GM12878 (cell line): ENCODE measurements at places on chromosomes 7 and 10. TPM values are rescaled to one million over a fixed set of nuclear protein-coding genes. Genes with fewer than 3 reads are reported as not detected.

GRCh38 chr10:80669485-80669884 lies 131.8 kb downstream of the SH2D4B start:
- no peak for DNase-seq
- no peaks in the 10 kb centered on the region for H3K36me3 ChIP-seq
- H3K4me1 ChIP-seq, result no peaks in the 10 kb centered on the region
- no peak overlapping the region for H3K4me3 ChIP-seq
- no peak overlapping the region for H3K27ac ChIP-seq

GRCh38 chr7:67900456-67900855 lies 903.8 kb downstream of the TYW1 start:
- no peak for DNase-seq
- no peaks in the 10 kb centered on the region for H3K4me1 ChIP-seq
- H3K27me3 ChIP-seq, result no peaks in the 10 kb centered on the region
- no peak overlapping the region for H3K27ac ChIP-seq
- no peak overlapping the region for H3K4me3 ChIP-seq

GRCh38 chr7:54802841-54803240 lies 43.8 kb upstream of the SEC61G start:
- DNase-seq, result no peak
- H3K36me3 ChIP-seq, result no peaks in the 10 kb centered on the region
- no peaks in the 10 kb centered on the region; the same call in none of the 2 replicates for H3K27me3 ChIP-seq
- no peaks in the 10 kb centered on the region for H3K4me1 ChIP-seq

LIPK gene
- total RNA-seq, result not detected in 2 replicates

- no peaks in the 10 kb centered on the region for H3K36me3 ChIP-seq
- no peaks in the 10 kb centered on the region for H3K27me3 ChIP-seq
- DNase-seq, result no peak
- H3K4me3 ChIP-seq, result no peak overlapping the region
Measured at GRCh38 chr10:131690805-131691239, 210.0 kb upstream of the PPP2R2D start.

CHST3 gene
- total RNA-seq, result 0.13 and 0.15 TPM in 2 replicates

DNA sequence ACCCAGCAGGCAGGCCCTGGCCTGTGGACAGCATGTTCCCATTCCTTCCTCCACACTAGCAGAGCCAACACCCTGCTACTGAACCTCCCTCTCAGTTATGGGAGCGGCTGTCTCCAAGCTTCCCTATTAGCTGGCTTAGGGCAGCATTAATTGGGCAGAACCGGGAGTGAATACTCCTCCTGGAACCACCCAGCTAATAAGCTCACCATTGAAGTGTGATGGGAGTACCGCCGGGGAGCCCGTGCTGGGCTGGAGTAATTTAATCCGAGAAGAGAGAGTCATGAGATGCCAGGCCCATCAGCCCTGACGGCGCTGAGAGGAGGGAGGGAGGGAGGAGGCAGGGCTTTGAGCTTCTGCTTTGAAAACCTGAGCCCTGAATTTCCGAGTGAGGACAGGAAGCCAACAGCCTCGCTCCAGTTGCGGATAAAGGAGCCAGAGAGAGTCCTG lies 31.8 kb upstream of the ELFN1 start:
- no peaks in the 10 kb centered on the region for H3K4me1 ChIP-seq
- no peaks in the 10 kb centered on the region for H3K27me3 ChIP-seq
- H3K27ac ChIP-seq, result no peak overlapping the region
- DNase-seq, result no peak

DNA sequence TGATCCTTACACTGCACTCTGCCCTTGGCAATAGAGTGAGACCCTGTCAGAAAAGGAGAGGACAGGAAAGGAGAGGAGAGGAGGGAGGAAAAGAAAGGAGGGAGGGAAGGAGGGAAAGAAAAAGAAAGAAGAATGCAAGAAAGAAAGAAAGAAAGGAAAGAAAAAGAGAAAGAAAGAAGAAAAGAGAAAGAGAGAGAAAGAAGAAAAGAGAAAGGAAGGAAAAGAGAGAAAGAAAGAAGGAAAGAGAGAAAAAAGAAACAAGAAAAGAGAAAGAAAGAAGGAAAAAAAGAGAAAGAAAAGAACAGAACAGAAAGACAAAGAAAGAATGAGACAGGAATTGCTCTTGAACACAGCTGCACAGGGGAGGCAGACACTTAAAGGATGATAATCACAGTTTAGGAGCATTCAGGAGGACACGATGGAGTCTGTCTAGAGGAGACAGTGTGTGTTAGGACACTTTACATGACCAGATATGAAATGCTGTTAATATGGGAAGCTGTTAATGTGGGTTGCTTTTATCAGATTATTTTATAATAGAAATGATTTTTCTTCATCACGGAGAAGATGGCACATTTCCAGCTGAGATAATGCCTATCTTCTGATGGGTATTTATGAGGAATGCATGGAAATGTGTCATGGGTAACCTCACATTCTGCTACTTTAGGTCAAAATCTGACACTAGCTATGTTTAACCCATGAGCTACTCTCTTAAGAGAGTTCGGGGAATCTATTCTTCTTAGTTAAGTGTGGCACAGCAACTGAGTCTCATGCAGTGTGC lies 160.5 kb downstream of the BAMBI start:
- no peak for DNase-seq
- H3K27ac ChIP-seq, result no peak overlapping the region
- H3K4me3 ChIP-seq, result no peak overlapping the region
- no peaks in the 10 kb centered on the region for H3K36me3 ChIP-seq
- H3K4me1 ChIP-seq, result no peaks in the 10 kb centered on the region

- DNase-seq, result no peak
- H3K36me3 ChIP-seq, result no peaks in the 10 kb centered on the region
- H3K4me3 ChIP-seq, result no peak overlapping the region
- no peaks in the 10 kb centered on the region for H3K27me3 ChIP-seq
- no peak overlapping the region for H3K27ac ChIP-seq
Measured at GRCh38 chr10:61356354-61356753, 96.8 kb downstream of the TMEM26 start.

DNA sequence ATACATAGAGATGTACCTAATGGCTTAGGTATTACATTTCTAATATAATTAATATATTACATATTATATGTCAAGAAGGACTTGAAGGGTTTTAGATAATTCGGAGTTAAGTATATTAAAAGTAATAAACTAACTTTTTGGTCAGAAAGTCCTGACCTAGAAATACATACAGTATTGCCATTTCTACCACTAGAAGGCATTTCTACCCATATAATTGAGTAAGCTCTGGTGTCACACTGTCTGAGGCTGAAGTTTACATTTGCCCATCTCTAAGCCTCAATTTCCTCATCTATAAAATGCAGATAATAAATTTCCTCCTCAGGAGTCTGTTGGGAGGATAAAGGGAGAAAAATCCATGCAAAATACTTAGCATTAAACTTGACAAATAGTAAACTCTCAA lies 7.1 kb downstream of the FKBP14 start:
- no peaks in the 10 kb centered on the region for H3K27me3 ChIP-seq
- no peak for DNase-seq
- no peak overlapping the region for H3K27ac ChIP-seq
- no peak overlapping the region for H3K4me3 ChIP-seq
- H3K4me1 ChIP-seq, result peaks cover 11% of the 10 kb centered on the region
- H3K36me3 ChIP-seq, result no peaks in the 10 kb centered on the region

GRCh38 chr7:132869166-132869861 lies 212.6 kb downstream of the CHCHD3 start:
- no peaks in the 10 kb centered on the region for H3K36me3 ChIP-seq
- H3K4me3 ChIP-seq, result no peak overlapping the region
- DNase-seq, result no peak
- H3K27me3 ChIP-seq, result no peaks in the 10 kb centered on the region
- peaks cover 17% of the 10 kb centered on the region; the same call in 1 of the 2 replicates for H3K4me1 ChIP-seq

DNA sequence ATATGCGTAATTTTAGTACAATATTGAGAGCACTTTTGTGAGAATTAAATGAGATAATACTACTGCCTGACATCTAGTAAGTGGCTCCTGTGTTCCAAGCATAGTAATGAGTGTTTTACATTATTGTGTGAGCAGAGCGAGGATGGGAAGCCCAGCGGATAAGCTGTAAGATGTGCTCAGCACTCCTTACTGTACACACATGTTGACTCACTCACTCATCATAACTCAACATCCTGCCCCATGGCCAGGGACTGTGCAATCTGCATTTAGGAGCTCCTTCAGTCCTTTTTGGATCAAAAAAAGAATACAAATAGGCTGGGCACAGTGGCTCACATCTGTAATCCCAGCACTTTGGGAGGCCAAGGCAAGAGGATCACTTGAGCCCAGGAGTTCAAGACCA lies 72.9 kb upstream of the NEBL start:
- DNase-seq, result no peak
- H3K27ac ChIP-seq, result peak overlapping the region; percentile 20; the same call in 1 of the 2 replicates
- H3K27me3 ChIP-seq, result no peaks in the 10 kb centered on the region
- no peaks in the 10 kb centered on the region for H3K36me3 ChIP-seq
- no peak overlapping the region for H3K4me3 ChIP-seq
- peaks cover 14% of the 10 kb centered on the region for H3K4me1 ChIP-seq

GRCh38 chr10:112959207-112959838 lies 9.3 kb downstream of the TCF7L2 start:
- no peaks in the 10 kb centered on the region for H3K27me3 ChIP-seq
- DNase-seq, result no peak
- H3K4me1 ChIP-seq, result no peaks in the 10 kb centered on the region

GRCh38 chr7:34307540-34307939 lies 350.5 kb upstream of the NPSR1 start:
- H3K4me1 ChIP-seq, result no peaks in the 10 kb centered on the region
- no peaks in the 10 kb centered on the region for H3K27me3 ChIP-seq
- no peaks in the 10 kb centered on the region for H3K36me3 ChIP-seq

LIPN gene
- not detected in 2 replicates for total RNA-seq

- H3K36me3 ChIP-seq, result no peaks in the 10 kb centered on the region
- H3K27ac ChIP-seq, result no peak overlapping the region
- no peaks in the 10 kb centered on the region for H3K27me3 ChIP-seq
- DNase-seq, result no peak
- H3K4me3 ChIP-seq, result no peak overlapping the region
Measured at GRCh38 chr7:112103246-112103645, 103.0 kb downstream of the DOCK4 start.

DNA sequence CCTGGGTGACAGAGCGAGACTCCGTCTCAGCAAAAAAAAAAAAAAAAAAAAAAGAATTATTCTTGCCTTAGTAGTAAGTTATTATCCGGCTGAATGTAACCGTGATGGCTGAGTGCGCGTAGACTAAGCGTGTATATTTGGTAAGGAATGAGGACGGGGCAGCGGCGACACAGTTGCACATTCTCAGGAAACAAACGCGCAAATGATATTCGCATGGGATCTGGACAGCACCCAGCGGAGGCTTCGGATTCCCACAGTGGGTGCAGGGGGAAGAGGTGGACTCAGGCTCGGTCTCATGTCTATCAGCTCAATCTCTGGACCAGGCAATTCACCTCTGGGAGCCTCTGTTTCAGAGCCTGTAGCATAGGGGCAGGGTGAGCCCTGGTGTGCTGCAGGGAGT lies 29.1 kb downstream of the PAPOLB start:
- no peak overlapping the region for H3K4me3 ChIP-seq
- no peaks in the 10 kb centered on the region for H3K4me1 ChIP-seq
- H3K27ac ChIP-seq, result no peak overlapping the region

LFNG gene
- 0.62 and 0.80 TPM in 2 replicates for total RNA-seq

GRCh38 chr7:90648834-90649233 lies 52.7 kb downstream of the CDK14 start:
- H3K36me3 ChIP-seq, result no peaks in the 10 kb centered on the region
- peaks cover 5% of the 10 kb centered on the region; the same call in 1 of the 2 replicates for H3K4me1 ChIP-seq
- H3K27me3 ChIP-seq, result no peaks in the 10 kb centered on the region
- no peak for DNase-seq
- H3K27ac ChIP-seq, result no peak overlapping the region

GRCh38 chr7:51313738-51314425 lies 2.7 kb downstream of the COBL start:
- no peaks in the 10 kb centered on the region for H3K36me3 ChIP-seq
- H3K4me1 ChIP-seq, result no peaks in the 10 kb centered on the region
- no peak overlapping the region for H3K27ac ChIP-seq
- H3K4me3 ChIP-seq, result no peak overlapping the region
- H3K27me3 ChIP-seq, result peaks cover 3% of the 10 kb centered on the region; the same call in 1 of the 2 replicates

TRIM8 gene
- total RNA-seq, result 44.2 and 53.2 TPM in 2 replicates

CRHR2 gene
- not detected in 2 replicates for total RNA-seq

PDE6C gene
- total RNA-seq, result not detected in 2 replicates

DNA sequence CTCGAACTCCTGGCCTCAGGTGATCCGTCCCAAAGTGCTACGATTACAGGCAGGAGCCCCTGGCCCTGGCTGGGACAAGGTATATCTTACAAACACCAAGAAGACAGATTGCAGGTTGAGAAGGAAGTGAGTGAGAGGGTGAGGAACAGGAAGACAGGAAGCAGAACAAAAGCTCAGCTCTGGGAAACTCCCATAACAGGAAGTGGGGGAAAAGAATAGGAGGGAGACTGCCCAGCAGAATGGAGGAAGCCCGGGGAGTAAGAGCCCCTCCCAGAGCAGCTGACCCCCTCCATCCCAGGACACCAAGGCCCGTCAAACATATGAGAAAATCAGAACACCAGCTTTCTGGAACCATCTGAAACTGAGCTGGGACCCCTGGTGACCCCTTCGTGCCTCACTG lies 2.9 kb downstream of the TECPR1 start:
- H3K36me3 ChIP-seq, result no peaks in the 10 kb centered on the region
- no peaks in the 10 kb centered on the region for H3K27me3 ChIP-seq
- H3K4me3 ChIP-seq, result no peak overlapping the region
- peaks cover 10% of the 10 kb centered on the region for H3K4me1 ChIP-seq
